ENCODE measurements at places on chromosomes 7 and 10. TPM values are rescaled to one million over a fixed set of nuclear protein-coding genes. Genes with fewer than 3 reads are reported as not detected.

Gene AQP1
- 108 TPM for total RNA-seq

GRCh38 chr10:13440185-13441061 is 88.4 kb downstream of the BEND7 start:
- DNase-seq, result no peak

GRCh38 chr7:94301024-94301586 is 93.6 kb upstream of the COL1A2 start:
- DNase-seq, result peak; percentile 53

GRCh38 chr10:119807960-119808697 is 64.5 kb downstream of the MCMBP start:
- no peak for DNase-seq

DNA sequence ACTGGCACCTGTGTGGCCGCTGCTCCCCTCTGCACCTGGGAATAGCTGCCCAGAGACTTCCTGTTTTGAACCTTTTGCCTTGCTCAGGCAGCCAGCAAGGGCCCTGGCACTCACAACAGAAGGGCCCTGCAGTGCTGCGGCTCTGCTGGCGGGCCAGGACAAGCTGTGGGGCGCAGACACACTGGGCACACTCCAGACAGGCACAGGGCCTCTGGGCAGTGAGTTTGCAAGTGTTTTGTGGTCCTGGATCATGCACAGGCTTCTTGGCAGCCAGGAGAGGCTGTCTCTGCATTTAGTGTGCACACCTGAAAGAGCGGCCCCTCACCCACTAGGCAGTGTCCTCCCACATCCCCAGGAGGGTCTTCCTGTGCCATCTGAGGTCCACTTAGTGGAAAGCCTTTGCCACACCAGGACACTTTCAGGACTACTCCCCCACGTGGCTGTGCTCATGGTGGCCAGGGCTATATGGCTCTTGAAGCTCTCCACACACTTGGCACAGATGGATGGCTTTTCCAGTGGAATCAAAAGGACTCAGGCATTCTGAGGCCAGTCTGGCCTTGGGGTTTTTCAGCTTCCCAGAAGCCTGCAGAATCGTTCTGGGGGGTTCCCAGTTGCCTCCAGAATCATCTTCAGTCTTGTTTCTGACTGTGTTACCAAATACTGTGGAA is 5.0 kb upstream of the ATP6V0E2 start:
- no peak for DNase-seq

GRCh38 chr10:88116481-88116880 is 253.1 kb downstream of the PTEN start:
- DNase-seq, result no peak

Gene GIMAP6
- 8.5 TPM for total RNA-seq

Measured in gastrocnemius medialis (tissue), 4 donors.